ENCODE measurements at places on chromosomes 5 and 9. TPM values are rescaled to one million over a fixed set of nuclear protein-coding genes. Genes with fewer than 3 reads are reported as not detected.

CRHBP gene
- total RNA-seq = 1.1 TPM

SLC36A2 gene
- not detected for total RNA-seq

ORM2 gene
- not detected for total RNA-seq

OGN gene
- total RNA-seq = 4.6 TPM

PRRX2 gene
- total RNA-seq = 2.6 TPM

PITX1 gene
- total RNA-seq = 625 TPM

INSYN2B gene
- not detected for total RNA-seq

SH3RF2 gene
- total RNA-seq = 33.4 TPM

BRINP1 gene
- 0.19 TPM for total RNA-seq

SERF1A gene
- total RNA-seq = 6.0 TPM

ADAMTS16 gene
- 0.19 TPM for total RNA-seq

SERINC5 gene
- total RNA-seq = 65.3 TPM

- DNase-seq = no peak
Observed at GRCh38 chr9:84781458-84781857, 111.9 kb downstream of the NTRK2 start.

GRCh38 chr5:143877196-143877595, 65.2 kb downstream of the HMHB1 start:
- no peak for DNase-seq

DNA sequence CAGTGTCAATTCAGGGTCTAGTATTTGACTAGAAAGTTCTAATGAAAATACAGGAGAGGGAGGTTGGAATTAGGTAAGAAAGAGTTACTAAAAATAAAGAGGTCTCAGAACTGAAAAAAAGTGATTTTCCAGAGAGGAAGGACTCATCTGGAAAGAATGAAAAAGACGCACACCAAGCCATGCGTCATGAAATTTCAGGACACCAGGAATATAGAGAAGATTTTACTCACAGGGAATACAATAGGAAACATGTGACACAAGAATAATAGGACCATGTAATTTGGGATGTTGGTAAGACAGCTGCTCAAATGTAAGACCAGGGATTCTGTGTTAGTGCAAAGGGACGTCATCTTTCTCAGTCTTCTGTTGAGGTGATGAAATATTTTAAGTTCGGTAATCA, 224.7 kb downstream of the GDNF start:
- DNase-seq = no peak

- no peak for DNase-seq
Observed at GRCh38 chr5:76971511-76971910, 18.7 kb downstream of the CRHBP start.

GRCh38 chr9:92425474-92425873, 1.2 kb upstream of the OMD start:
- no peak for DNase-seq

GRCh38 chr9:21656776-21657674, 145.4 kb upstream of the MTAP start:
- DNase-seq = no peak

DNA sequence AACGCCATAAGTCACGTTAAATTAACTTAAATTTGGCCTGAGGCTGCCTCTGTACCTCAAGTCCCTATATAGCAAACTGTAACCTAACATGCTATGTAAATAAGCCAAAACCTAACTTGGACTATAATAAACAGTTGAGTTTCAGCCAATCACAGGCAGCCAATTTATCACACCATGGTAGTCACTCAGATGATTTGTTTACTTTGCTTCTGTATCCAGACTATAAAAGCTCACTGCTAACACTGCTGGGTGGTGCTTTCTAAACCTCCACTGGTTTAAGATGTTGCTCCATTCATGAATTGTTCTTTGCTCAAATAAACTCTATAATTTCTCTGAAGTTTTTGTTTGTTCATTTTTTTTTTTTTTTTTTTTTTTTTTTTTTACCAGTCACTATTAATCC, 62.8 kb downstream of the TRPM3 start:
- DNase-seq = no peak

DNA sequence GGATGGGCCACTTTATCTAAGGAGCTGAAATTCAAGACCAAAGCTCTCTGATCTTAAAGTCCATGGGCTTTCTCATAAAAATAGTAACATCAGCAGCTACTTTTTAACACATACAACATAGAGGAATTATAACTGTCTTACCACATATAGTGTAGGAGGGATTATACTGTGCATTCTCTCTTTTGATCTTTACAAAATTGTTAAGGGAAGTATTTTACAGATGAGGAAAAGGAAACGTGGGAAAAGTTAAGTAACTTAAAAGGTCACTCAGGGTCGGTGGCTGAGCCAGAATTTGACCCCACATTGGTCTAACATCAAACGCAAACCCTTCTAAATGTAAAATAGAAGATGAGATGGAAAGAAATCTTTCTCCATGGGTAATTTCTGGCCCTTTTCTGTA, 38.4 kb downstream of the ZNF608 start:
- DNase-seq = no peak

GRCh38 chr5:116614603-116614920, 39.9 kb upstream of the SEMA6A start:
- no peak for DNase-seq

DNA sequence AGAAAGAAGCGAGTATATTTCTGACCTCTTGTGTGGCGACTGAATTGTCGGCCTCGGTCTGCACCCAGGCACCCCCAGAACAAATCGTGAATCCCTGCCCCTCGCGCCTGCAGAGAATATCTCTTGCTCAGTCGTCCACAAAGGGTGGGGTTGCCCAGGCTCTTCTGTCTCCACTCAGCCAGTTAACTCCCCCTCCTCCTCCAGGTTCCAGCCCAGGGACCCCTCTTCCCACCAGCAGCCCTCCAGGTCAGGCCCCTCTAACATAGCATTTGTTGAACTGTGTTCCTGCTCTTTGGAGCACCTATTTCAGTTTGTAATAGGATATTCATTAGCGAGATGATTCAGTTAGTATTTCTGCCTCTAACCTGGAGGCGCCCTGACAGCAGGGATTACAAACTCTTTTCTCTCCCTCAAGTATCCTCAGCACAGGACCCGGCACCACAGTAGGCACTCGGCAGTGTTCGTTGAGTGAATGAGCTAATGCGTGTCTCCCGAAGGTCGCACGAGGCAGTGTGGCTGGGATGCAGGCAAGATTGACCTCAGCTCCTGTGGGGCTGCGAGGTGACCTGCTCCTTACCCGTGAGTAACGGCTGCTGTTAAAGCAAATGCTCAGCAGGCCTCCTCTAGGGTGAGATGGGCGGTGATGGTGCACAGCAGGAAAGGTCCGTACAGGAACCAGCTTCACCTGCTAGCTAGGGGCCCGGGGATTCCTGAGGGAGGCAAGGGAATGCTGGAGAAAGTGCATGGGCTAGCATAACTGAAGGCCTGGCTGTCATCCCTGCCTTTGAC, 25.8 kb downstream of the ZBTB34 start:
- DNase-seq = no peak

- DNase-seq = no peak
Observed at GRCh38 chr5:66570201-66570600, 26.0 kb upstream of the MAST4 start.

DNA sequence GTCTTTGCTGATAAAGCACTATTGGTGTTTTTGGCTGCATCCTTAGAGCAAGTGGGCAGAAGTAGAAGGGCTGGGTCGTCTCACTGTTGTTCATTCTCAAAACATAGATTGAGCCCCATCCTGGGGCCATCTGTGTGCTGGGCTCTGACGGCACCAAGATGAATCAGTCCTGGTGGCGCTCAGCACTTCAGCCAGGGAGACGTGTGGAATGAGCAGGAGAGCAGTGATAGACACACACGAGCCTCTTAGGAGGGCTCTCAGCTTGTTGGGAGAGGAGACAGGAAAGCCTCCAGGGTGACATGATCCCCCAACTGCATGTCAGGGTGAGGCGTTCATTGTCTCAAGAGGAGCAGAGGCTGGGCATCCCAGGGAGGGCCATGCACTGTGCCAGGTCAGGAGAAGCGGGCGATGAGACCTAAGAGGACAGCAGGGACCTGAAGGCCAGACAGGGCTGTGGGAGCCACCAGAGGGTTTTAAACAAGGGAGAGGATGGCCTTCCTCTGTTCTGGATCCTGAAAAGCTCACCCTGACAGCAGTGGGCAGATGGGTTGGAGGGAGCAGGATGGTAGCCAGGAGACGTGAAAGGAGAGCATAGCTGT, 115.8 kb downstream of the DAB2IP start:
- DNase-seq = no peak

GRCh38 chr5:134227259-134227658, 1.4 kb upstream of the PPP2CA start:
- DNase-seq = no peak

DNA sequence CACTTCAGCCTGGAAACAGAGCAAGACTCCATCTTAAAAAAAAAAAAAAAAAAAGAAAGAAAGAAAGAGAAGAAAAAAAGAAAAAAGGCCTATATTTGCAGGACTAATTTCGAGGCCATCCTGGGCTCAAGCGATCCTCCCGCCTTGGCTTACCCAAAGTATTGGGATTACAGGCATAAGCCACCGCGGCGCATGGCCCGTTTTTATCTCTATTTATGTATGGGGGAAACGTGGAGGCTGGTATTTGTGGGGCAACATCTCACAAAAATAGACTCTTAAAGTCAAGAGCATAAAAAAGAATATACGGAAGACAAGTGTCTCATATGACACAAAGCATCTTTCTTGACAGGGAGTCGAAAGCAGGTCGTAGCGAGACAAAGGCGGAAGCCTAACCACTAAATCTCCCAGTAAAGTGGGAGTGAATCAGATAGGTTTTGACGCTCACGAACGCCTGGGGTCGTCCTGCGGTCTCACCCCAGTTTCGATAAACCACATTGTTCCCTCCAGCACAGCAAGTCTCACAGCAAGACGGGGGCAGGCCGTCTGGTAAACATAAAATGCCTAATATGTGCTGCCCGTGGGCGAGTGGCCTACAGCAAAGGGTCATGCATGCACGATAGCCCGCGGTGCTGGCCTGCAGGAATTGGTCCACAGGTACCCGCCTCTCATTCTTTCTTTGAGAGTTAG, 1.8 kb upstream of the TRIM41 start:
- DNase-seq = no peak

GRCh38 chr5:32794086-32794485, 83.0 kb downstream of the NPR3 start:
- DNase-seq = no peak

GRCh38 chr9:90333226-90333625, 309.4 kb downstream of the DIRAS2 start:
- no peak for DNase-seq

- no peak for DNase-seq
Observed at GRCh38 chr9:72577212-72577753, 55.9 kb downstream of the TMC1 start.

DNA sequence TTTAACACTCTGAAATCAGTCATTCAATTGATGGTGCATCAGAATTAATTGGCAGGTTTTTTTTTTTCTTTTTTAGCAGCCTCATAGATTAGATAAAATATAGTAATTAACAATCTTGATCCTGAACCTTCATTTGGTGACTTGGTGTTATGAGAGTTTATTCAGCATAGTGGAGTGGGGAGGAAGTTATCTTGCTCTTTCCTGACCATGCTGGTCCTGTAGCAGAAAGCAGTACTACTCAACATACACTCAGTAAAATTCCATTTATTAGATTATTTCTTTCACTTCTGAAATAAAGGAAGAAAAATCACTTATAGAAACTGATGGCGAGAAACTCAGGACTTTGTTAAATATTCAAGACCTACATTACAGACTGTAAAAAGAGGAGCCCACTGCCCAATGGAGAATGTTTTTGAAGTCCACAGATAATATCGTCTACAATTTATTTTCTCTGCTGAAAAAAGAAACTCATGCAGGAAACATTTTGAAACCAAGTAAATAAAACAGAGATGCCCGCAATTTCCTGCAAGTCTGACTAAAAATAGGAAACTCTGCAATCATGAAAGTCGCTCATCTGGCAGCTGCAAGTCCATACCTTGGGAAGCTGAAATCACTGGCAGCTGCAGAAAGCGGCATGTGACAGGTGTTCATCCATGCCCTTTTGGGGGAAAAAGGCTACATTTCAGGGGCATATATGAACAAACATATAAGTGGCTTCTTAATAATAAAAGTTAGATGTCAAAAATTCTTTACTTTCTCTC, 233.2 kb upstream of the RFX3 start:
- no peak for DNase-seq

- no peak for DNase-seq
Observed at GRCh38 chr9:134224127-134224526, 59.8 kb upstream of the RNU6ATAC start.

- DNase-seq = no peak
Observed at GRCh38 chr9:130433168-130433946, 11.4 kb upstream of the ASS1 start.

DNA sequence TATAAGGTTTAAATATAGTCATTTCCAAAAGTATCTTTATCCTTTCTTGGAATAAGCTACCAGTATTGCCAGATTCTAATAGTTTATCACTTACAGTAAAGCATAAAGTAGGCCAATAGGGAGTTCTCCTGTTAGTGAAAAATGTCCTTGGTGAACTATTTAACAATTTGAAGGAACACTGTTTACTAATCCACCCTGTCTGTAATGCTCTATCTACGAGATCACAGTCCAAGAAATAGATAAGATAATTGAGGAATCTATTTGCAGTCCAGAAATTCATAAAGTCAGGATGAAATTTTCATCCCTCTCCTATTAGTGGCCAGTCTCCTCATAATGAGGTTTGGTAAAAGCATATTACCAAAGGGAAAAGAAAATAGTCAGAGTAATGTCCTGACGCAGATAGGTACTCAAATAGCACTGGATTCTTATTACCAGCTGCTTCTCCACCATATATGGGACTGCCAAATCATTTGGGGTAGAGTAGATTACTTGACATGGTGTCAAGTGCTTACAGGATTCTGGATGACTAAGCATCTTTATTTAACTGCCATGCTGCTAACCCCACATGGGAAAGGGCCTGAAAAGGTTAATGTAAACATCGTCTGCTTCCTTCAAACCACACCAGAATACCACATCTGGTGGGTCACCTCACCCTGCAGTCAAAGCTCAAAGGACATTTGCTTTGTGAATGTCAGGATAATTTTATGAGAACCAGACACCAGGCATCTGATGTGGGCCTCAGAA, 808.1 kb downstream of the EFNA5 start:
- DNase-seq = no peak

DNA sequence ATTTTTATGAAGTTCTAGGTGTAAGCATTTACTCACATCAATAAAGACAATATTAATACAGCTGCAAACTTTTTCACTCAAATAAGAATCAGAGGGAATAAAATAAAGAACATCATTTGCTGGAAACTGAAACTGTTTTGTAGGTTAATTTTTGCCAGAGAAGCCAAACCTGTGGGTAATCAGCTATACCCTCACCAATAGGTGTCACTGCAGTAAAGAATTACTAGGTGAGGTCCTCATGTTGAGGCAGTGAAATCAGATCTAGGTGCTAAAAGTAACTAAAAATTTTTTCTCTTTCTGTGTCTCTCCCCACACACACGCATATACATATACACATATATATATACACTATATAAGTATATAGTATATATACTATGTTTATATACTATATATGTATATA, 1016.3 kb upstream of the SEMA6A start:
- DNase-seq = no peak

DNA sequence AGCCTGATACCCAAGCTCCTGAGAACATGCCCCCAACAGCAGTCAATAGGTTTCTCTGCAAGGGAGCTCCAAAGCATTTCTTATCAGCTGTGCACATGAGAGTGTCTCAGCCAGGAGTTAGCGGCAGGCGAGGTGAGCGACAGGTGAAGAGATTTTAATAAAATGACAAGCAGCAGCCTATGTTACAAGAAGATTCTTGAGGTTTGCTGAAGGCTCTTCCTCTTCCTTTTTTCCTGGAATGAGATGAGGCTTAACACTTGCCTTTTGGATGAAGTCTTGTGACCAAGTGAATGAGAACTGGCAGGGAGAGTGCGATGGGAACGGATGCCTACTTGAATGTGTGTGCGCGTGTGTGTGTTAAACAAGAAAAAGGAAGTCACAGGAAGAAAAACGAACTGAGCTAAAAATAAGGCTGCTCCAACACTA, 76.1 kb downstream of the SHB start:
- DNase-seq = no peak
